ENCODE measurements at places on chromosomes 16 and 17.

DNA sequence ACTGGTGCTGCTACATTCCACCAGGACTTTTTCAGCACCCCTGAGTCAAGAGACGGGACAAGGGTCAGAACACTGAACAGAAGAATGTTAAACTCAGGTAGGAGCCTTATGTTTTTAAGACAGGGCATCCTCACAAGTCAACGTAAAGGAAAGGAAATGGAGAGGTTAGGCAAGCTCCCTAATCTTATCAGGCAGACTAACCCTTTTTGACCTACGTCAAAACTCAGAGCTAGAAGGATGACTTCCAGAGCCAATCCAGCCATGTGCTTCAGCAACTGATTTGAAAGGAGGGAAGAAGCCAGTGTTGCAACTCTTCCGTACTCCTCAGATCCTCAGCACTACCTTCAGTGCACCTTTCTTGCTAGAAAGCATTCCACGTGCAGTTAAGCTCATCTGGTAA, 46.8 kb downstream of the REXO5 start:
- DNase-seq, result no peak

DNA sequence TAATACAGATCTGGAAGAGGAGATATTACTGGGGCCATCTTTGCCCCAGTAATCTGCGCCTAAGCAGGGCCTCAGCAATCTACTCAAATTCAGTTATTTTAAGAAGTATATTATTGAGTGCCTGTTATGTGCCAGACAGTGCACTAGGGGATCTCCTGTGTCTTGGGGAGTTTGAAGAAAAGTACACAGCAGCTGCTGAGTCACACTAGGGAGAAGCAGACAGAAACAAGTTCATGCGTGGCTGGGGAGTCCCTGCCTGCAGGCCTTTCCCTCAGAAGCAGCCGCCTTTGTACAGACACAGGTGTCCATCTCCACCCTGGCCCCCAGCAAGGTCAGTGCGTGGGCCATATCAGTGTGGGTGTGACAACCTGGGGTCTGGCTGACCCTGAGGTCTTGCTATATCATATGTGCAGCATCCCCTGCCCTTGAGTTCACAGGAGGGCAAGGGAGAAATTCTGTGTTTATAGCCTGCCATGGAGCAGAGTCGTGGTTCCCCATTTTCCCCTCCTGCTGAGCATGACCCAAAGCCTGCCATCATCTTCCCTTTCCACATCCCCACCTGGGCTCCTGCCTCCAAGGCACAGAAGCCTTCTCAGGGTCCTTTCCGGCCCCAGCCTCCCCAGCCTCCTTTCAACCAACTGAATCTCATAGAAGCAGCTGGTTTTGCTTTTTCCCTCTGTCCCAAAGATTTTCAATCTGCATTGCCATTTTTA, 229.9 kb upstream of the SDK2 start:
- DNase-seq, result no peak

GRCh38 chr16:81548876-81549546, 104.4 kb downstream of the CMIP start:
- no peak for DNase-seq

DNA sequence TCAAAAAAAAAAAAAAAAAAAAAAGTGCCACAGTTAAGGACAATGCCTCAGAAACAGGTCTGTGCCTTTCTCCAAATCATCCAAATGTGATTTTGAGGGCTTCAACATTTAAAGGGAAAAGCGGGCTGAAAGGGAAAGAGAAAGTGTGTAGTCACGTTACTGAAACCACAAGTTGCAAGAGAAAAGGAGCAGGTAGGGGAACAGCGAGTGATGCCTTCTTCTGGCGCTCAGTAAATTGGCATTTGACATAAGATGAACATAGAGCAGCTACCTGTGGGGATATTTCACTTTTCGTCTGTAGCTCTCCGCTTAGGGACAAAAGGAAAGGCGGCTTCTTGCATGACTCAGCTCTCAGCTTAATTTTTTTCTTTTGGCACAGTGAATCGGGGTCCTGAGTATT, 11.1 kb downstream of the CMTM2 start:
- DNase-seq, result peak; percentile 65

DNA sequence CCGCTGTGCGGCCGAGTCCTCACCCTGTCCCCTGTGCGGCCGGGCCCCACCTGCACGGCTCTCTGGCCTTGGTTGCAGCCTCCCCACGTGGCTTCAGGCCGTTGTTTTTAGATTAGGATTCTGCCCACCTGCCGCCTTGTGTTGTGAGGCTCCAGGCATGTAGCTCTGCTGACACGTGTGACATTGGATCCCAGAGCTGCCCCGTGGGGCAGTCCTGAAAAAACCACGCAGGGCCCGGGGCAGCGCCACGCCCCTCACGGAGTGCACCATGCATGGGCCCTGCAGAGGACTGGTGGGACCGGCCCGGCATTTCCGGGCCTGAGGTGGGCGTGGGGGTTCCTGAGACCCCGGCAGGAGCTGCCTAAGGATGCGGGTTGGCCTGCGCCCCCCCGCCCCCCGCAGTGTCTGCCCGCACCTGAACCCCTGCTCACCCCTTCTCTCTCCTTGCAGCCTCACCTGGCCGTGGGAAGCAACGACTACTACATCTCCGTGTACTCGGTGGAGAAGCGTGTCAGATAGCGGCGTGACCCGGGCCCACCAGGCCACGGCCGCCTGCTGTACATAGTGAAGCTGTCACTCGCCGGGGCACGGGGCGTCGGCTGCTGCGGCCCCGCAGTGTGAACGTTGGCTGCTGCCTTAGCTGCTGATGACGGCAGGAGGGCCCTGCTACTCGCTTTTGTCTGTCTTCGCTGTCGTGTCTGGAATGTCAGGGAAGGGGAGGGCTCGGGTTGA, 27.7 kb upstream of the CHMP6 start:
- DNase-seq, result no peak

DNA sequence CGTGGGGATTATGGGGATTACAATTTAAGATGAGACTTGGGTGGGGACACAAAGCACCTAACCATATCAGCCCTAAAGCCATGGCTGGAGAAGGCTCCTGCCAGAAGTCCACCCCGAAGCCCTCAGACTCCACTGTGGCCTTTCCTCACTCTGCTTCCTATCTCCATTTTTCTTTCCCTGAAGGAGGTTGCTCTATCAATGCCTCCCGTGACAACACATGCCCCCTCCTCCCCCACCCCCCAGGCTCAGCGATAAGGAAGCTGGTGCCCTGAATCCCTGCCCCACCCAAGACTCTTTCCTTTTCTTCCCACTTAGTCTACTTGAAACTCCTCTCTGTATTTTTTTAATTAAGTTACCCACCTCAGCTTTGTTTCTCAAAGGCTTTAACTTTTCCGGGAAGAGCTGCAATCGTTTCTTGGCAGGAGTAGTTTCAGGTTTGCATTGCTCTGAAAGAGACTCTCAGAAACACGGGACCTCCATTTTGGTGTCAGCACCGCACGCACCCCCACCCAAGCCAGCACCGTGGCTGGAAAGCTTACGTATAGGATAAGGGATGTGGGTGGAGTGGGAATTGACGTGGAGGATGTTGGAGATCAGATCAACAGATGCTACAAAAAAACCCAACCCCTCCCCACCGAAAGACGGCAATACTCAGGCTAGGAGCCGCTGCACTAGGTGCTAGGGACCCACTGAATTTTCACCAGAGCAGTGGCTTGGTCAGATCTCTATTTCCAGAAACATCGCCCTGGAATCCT, 15.2 kb upstream of the CA4 start:
- peak; percentile 44 for DNase-seq

- no peak for DNase-seq
These were observed 15.5 kb upstream of the SNTB2 start for GRCh38 chr16:69171325-69172084.

- no peak for DNase-seq
These were observed at the start of gene C16orf89 for GRCh38 chr16:5065813-5066212. TSS of gene C16orf89 (minus strand) at chr16:5065956. CDS start at chr16:5065908, 48 bp downstream.

GRCh38 chr17:79331492-79331891, 256.9 kb downstream of the ENGASE start:
- no peak for DNase-seq

DNA sequence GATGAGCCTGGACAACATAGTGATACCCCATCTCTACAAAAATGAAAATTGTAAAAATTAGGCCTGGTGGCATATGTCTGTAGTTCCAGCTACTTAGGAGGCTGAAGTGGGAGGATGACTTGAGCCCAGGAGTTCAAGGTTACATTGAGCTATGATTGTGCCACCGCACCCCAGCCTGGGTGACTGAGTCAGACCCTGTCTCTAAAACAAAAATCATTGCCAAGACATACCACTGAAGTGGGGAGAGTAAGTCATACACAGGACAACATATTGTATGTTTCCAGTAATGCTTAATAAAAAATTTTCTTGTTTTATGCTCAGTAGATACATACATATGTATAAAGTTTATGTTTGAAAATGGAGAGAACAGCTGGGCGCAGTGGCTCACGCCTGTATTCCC, 39.2 kb downstream of the NDE1 start:
- no peak for DNase-seq

DNA sequence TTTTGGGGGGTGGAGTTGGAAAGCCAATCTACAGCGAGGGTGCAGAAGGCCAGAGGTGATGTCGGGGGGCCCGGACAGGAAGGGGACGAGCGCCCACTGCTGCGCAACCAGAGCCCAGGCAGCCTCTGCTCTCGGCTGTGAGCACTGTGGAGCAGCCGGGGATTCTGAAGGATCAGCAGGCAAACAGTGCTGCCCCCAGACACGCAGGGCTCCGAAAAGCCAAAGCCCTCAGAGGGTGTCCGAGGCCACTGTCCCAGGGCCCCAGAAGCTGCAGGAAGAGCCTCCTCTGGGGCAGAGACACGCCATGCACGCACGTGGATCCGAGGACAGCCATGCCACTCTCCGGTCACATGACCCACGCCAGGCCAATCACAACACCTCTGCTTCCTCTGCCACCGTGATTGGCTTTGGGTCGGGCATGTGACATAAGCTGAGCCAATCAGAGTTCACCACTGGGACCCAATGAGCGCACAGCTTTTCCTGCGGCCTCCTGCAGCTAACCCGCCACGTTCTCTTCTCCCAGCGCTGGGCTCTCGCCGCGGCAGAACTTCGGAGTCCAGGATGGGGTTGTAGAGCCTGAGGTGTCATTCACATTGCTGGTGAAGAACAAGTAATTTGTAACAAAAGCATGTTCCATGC, 40.7 kb downstream of the ACTG1 start:
- peak; percentile 29 for DNase-seq

DNA sequence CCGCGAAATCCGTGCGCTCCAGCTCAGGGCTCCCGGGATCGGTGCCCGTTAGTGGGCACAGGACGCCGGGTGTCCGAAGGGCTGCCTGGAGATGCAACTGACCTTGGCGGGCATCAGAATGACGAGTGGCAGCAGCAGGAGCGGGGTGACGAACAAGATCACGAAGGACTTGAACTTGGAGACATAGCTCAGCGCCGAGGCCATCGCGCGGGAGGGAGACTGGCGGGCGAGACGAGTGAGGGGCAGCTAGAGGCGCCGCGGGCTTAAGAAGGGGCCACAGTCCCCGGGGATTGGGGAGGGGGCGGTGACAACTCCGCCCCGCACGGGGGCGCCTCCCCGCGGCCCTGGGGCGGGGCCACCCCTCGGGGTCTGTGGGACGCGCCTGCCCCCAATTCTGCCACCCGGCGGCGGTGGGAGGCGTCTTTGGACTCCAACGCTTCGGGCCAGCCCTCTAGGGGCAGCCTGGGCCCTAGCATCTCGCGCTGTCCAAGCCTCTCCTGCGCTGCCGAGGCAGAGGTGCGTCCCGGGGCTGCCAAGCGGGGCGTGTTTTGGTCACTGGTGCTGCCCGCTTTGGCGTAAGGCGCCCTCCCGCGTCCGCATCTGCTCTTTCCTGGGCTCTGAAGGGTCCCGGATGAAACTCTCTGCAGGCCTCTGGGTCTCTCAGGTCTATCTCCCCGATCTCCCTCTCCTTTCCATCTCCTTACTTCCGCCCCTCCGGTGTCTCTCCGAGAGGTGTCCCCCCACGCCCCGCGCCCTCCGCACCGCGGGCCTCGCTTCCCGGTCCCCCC, at the start of gene SLC13A5:
SLC13A5 (minus strand) TSS at position 240 of the 788 bp plus-strand sequence; CDS start at position 204, 36 bp downstream.
- DNase-seq, result peak; percentile 16

DNA sequence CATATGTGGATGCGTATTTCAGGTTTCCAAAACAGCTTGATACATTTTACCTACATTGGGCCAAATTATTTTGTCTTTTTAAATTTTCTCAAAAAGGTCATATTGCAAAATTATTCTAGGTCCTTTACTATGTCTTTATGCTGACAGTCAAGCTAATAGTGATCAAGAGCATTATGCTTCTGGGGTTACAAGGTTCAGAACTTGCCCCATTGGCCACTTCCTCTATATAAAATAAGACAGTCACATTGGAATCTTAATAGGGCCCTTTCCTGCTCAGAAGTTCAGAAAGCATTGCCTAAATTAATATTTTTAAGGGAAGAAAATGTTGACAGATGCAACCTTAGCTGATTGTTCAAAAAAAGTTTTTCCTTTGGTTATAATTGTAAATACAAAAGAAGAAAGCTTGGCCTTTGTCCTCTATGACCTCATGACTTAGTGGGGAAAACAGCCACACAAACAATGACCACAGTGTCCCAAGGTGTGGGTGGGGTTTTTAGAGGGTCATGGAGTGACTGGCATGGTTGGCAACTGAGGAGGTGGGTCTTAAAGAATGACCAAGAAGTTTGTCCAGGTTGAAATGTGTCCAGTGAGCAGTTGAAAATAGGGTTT, 11.8 kb upstream of the RAB11FIP4 start:
- no peak for DNase-seq

- peak; percentile 84 for DNase-seq
These were observed 11.5 kb downstream of the SLC35B1 start for GRCh38 chr17:49696233-49696761.

DNA sequence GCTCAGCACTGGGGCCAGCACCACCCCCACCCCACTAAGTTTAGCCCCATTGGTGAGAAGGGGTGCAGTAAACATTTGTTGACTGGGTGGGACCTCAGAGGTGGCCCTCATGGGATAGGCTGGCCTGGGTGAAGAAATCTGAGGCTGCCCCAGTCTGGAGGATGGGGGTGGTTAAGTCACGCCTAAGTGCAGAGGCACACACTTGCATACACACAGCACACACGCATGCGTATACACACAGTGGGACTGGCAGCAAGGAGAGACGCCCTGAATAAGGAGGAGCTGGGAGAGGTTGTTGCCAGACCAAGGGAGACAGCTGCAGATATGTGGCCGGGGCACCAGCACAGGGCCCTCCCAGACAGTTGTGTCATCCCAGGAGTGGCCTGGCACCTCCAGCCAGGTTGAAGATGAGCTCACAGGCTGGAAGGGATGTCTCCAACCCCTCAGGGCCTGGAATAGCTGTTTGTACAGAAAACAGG, 3.0 kb upstream of the BCAR1 start:
- no peak for DNase-seq

DNA sequence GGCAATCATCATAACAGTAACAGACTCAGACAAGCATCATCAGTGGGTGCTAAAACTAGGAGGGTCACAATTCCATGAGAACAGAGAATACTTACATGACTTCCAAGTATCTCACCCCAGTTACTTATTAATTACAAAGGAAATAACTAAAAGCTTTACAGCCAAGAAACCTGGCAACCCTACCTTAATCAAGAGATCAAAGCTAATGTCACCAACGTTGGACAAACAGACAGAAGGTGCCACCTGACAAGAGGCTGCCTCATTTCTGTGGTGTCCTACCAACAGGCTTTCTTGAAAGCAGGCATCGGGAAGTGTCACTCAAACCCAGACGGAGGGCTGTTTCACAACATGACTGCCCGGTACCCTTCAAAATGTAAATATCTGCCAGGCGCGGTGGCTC, 84.6 kb downstream of the RMI2 start:
- DNase-seq, result no peak

All from activated CD4-positive, alpha-beta T cell treated with anti-CD3 and anti-CD28 coated beads, Interleukin-10, Interleukin-2, amounts not matched to agents 100 ng/mL and 50 ng/mL, durations not matched to agents 16 hours and 8 hours (primary cell).